ENCODE measurements at places on chromosomes 5 and 9. TPM values are rescaled to one million over a fixed set of nuclear protein-coding genes. Genes with fewer than 3 reads are reported as not detected.

The F2RL1 gene
- 3.3 TPM for total RNA-seq

The SV2C gene
- total RNA-seq = not detected

The UBE2D2 gene
- 34.1 TPM for total RNA-seq

DNA sequence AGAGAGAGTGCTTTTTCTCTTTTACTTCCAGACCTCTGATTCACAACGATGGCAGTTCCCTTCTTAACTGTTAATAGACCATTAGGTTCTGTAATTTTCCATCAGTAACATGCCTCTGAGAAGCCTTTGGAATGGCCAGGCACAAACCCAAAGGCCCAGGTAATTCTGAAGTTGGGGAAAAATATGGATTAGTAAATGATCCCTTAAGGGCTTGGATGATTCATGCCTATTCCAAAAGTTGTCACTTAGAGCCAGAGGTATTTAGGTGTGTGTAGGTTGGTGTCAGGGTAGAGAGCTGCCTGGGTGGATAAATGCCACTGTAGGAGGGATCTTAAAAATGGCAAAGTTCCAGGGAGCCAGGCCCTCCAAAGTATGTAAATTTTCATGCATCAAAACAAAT, 228.8 kb downstream of the PLK2 start:
- DNase-seq = no peak

DNA sequence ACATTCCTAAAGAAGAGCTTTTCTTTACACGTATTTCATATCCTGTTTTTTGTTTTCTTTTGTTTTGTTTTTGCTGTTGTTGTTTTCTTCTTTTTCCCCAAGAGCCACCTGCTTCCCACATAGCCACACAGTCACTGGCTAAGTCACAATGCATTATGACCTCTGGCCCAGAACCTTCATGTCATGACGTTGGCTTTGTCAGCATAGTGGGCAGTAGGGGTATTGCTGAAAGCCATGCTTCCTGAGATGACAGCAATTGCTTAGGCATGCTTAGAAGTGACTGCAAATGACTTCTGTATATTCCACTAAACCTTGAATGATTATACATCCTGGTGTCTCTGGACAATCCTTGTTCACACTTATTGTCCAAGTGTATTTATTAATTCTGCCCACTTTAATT, 375.8 kb downstream of the TAF11L14 start:
- DNase-seq = no peak

DNA sequence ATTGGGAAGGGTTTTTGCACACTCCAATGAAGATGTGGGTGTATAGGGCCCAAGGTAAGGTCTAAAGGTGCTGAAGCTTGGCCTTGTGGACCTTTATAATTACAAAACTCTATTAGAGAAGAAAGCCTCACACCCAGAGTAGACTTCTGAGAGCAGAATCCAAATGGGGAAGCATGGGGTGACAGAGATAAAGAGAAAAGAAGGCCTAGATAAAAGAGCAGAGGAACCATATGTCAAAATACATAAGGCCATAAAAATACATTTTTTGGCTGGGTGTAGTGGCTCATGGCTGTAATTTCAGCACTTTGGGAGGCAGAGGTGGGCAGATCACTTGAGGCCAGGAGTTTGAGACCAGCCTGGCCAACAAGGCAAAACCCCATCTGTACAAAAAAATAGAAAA, 27.4 kb upstream of the TCERG1 start:
- DNase-seq = no peak

GRCh38 chr5:68033029-68033428, 182.5 kb upstream of the PIK3R1 start:
- no peak for DNase-seq

The SPATA6L gene
- total RNA-seq = 5.0 TPM

The SPARC gene
- total RNA-seq = 341 TPM

The PHF2 gene
- total RNA-seq = 30.9 TPM

GRCh38 chr9:137437691-137438590, 3.2 kb downstream of the ENTPD8 start:
- no peak for DNase-seq

DNA sequence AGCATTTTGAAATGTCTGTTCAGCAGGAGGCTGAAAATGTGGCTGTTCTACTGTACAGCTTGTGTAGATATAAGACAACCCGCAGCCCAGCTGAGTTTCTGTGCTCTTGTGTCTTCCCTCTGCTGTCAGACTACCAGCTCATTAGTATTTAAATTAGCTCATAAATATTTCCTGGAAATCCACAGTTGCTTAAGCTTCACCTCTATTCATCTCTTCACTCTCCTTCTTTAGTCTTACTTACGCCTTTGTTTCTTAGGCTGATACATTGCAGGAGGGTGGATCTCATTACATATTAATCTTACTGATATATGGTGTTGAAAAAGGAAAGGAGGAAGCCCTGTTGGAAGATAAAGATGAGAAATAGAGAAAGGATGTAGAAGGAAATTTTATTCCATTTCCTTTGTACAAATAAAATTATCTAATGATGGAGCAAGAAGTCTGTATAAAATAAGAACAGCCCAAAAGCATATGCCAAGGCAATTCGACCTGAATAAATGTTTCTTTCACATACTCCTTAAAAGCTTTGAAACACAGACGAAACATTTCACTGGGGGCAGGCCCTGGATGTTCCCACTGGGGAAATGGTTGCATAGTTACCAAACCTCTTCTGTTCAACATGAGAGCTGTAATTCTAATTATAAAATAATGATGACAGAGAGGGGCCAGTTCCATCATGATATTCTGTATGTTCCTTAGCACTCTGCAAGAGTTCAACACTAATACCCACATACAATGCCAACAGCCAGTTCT, 111.8 kb upstream of the APC start:
- DNase-seq = no peak

Data from uterus (tissue), 4 donors.